Fibroblast of skin of left quadriceps (primary cell): ENCODE measurements at places on chromosomes 4 and X.
A peak's percentile ranks its signal among the peaks of the same experiment; 100 is the strongest.

DNA sequence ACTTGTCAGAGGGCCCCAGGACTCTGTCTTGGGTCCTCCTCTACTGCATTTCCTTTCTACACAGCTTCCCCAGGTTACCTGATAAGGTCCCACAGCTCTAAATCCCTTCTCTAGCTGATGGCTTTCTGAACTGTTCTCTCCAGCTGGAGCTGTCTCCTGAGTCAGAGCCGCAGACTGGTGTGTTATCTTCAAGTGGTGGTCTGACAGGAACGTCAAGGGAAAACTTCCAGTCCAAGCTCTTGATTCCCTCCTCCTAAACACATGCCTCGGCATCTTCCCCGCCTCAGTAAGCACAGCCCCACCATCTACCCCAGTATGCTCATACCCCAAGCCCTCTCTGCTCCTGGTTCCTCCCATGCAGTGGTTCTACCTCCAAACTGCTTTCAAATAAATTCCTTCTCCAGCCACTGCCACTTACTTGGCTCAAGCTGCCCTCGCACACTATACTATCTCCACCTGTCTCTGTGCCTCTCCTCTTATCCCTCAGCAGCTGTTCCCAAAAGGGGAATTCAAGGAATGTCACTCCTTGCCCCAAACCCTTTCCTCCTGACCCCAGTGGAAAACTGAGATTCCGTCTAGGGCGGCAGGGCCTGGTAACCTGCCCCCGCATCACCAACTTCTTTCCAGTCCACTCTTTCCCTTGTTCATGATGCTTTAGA lies 17.2 kb upstream of the CENPU start:
- DNase-seq, result no peak

DNA sequence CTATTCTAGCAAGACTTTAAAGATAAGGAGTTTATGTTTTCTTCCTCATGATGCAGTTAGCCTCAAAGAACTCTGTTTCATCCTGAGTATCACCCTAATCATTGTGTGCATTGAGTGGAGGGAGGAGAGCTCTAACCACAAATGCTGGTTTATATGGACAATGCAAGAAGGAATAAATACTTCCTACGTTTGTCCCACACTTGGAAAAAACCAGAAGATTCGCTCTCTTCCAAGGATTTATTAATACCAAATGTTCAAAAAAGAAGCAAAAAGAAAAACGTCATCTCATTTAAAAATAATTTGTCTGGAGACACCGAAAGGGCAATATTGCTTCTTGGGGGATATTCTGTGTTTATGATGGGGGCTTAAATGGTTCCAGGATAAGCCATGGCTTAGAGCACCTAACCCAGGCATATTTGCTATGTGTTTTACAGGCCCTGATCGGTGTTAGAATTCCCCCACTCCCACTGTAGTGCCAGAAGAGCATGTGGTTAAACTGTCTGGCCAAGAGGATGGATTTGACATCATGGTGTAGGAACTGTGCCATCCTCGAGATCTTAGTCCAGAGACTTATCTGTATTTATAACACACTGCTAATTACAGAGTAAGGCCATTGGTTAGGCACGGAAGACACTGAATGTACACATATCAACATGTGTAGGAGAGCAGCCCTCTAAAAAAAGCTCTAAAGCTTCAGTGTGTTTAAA lies 227.2 kb downstream of the ANK2 start:
- DNase-seq, result peak; percentile 31

DNA sequence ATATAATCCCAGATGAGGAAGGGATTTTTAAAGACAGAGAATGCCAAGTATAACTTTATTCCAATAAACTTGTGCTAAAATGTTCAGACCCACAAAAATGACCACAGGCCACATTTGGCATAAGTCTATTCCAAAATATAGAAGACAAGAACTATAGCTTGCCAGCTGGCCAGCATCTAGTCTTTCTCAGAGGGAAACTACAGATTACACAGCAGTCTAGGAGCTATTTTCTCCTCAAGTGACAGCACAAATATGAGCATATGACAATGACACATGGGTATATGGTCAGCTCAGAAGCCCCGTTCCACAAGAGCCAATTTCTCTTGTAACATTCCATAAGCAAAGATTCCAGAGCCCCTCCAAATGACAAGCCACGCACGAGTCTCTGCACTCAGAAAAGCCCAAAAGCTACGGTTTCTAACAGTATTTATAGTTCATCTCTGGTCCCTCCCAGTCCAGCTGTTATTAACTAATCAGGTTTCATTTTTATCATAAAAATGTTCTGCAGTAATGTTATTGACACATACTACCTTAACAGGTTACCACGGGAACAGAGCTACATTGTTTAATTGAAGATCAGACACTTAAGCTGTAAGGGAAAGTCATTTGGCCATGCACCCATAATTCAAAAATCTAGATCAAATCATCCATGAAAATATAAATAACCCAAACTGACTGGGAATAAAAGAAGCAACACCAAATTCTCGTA lies 70.3 kb downstream of the RAB28 start:
- DNase-seq, result no peak

- no peak for DNase-seq
These were observed 61.9 kb upstream of the DAPP1 start for GRCh38 chr4:99754756-99755155.

GRCh38 chrX:574830-575229 lies 55.8 kb upstream of the SHOX start:
- DNase-seq, result no peak

DNA sequence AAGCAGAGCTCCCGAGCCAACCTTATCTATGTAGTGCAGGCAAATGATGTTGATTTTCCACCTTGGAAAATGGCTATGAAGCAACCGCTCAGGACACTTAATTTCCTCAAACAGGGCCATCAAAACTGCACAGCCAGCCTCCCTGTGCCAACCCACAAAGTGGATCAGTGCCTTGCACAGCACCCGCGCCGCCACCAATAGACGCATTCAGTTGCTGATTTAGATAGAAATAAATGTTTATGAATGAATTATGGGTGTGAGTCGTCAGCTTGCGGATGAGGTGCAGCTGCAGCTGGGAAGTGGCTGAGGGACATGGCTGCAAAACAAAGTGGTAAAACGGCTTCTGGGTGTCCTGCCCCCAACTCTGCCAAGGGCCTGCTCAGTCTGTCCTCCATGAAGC lies 47.0 kb downstream of the SOD3 start:
- DNase-seq, result no peak

- no peak for DNase-seq
These were observed 56.2 kb downstream of the HMGB3 start for GRCh38 chrX:151039351-151039750.

DNA sequence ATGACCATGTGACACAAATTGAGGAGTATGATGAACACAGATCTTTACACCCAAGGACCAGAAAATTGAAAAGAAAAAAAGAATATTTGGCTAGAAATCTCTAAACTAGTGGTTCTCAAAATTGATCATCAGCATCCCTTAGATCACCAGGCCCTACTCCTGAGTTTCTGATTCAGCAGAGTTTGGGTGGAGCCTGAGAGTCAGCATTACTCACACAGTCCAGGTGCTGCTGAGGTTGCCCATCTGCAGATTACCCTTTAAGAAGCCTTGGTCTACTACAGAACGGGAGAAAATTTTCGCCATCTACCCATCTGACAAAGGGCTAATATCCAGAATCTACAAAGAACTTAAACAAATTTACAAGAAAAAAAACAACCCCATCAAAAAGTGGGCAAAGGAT lies 182.8 kb downstream of the MOSPD2 start:
- no peak for DNase-seq

DNA sequence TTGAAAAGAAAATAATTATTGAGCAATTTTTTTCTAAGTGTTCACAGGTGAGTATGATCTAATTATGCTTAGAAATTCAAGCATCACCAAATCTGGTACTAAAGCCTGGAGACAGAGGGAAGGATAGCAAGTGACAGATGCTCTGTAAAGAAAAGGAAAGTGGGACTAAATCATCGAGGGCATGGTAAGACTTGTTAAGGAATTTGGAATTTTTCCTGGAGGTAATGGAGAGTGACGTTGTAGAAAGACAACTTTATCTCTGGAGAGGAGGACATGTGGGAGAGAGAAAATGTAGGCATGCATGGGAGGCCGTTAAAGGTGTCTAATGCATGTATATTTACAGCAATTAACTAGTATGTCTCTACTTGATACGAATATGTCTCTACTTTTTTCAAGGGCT lies 333.2 kb upstream of the ATOH1 start:
- no peak for DNase-seq

- DNase-seq, result no peak
These were observed 97.5 kb downstream of the SNCA start for GRCh38 chr4:89739311-89739988.

DNA sequence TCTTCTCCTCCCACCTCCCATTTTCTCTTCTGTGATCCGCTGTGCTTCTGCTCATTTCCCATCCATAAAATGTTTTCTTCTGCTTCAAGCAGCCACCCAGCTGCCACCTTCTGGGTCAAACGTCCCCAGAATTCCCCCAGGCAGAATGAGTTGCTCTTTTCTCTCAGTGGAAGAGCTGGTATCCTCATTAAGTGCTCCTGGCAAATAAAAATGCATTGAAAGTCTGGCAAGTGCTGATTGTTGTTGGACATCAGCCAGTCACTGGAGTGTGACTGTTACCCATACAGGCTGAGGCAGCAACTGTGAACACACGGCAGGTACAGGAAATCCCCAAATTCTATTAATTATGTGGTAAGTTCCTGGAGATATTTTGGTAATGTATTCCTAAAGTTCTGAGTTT lies 52.6 kb downstream of the LIMCH1 start:
- no peak for DNase-seq

GRCh38 chrX:136493011-136493410 lies 4.4 kb upstream of the HTATSF1 start:
- no peak for DNase-seq

DNA sequence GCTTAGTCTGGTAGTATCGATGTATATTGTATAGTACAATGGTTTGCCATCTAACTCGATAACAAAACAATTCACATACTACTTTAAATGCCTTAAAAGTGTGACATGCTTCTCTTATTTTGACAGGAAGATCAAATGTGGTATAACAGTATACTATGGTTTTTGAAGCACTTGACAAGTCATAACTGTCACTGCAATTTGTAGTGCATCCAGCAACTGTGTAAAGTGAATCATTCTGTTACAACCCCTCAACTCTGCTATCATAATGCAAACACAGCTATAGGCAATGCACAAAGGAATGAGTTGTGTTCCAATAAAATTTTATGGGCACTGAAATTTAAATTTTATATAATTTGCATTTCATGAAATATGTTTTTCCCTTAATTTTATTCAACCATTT lies 14.0 kb downstream of the RAP1GDS1 start:
- DNase-seq, result no peak

GRCh38 chr4:21757248-21757647 lies 191.3 kb downstream of the KCNIP4 start:
- no peak for DNase-seq

- no peak for DNase-seq
These were observed 238.8 kb downstream of the OR13H1 start for GRCh38 chrX:131782646-131783045.

- DNase-seq, result no peak
These were observed 131.1 kb downstream of the HS3ST1 start for GRCh38 chr4:11297627-11298026.

GRCh38 chrX:378443-378842 lies 8.3 kb downstream of the PPP2R3B start:
- DNase-seq, result no peak

- DNase-seq, result no peak
These were observed 319.6 kb downstream of the PPP3CA start for GRCh38 chr4:101027721-101028120.

- DNase-seq, result no peak
These were observed 66.8 kb downstream of the RTL9 start for GRCh38 chrX:110425222-110426154.

DNA sequence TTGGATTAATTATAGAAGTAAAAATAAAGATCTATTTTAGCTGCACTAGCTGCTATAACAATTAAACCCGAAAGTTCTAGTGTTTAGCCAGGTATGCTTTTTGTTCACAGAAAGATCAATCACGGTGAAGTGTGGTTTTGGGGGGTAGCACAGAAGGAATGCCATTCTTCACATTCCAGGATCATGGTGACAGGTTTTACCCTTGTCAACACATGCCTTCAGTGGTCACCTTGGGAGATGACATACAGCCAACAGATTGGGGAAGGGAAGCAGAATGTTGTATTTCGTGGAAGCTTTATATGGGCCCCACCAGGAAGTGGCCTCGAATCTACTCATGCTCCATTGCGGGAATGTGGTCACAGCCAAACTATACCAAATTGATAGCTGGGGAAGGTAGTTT lies 753.6 kb downstream of the RAPGEF2 start:
- DNase-seq, result no peak

DNA sequence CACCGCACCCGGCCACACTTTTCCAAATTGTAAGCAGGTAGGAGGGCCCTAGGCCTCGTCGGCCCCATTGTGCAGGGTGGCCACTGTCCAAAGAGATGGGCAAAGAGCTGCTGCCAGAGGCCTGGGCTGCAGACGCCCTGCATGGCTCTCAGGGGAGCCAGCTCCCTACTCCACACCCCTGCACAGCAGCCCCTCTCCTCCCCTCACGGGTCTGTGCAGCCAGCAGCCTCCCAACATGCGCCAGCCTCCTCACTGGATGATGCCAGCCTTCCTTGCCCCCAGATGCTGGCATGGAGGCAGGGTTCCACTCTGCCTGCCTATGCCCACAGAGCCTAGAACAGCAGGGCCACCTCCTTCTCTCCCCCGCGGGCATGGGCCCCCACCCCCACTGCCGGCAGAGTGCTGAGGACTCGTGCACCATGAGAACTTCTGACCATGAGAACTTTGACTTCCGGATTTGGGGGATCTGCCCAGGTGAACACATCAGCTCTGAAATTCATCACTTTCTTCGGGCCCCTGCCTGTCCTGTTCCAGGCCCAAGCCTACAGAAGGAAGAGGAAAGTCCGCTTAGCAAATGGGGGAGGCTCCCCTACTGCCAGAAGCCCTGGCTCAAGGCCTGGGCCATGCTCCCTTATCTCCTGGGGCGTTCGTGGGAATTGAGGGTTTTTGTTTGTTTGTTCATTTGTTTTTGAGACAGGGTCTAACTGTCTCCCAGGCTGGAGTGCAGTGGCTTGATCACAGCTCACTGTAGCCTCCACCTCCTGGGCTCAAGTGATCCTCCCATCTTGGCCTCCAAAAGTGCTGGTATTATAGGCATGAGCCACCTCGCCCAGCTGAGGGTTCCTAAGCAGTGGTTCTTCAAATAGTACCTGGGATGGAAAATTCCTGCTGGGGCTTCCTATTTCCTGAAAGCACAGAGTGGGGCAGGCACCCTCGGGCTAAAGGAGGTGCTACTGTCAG lies 8.0 kb downstream of the IRAK1 start:
- no peak for DNase-seq

GRCh38 chr4:1900087-1900433 lies 28.9 kb downstream of the NSD2 start:
- DNase-seq, result no peak

DNA sequence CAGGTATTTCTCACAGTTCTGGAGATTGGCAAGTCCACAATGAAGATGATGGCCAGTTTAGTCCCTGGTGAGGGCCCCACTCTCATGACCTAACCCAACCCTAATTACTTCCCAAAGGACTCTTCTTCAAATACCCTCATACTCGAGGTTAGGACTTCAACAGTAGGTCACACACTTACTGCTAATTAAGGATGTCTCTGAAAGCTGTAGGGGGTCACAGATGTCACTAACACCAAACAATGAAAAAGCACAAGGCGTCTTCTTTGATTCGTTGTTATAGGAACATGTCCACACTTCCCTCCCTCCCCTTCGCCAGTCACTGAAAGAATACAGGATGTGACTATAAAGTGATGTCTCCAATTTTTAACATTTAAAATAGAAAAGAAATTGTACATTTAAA lies 309.7 kb downstream of the PACRGL start:
- DNase-seq, result no peak
